ENCODE measurements at places on chromosomes 4 and X. TPM values are rescaled to one million over a fixed set of nuclear protein-coding genes. Genes with fewer than 3 reads are reported as not detected.

The RHOXF2B gene
- not detected for total RNA-seq

DNA sequence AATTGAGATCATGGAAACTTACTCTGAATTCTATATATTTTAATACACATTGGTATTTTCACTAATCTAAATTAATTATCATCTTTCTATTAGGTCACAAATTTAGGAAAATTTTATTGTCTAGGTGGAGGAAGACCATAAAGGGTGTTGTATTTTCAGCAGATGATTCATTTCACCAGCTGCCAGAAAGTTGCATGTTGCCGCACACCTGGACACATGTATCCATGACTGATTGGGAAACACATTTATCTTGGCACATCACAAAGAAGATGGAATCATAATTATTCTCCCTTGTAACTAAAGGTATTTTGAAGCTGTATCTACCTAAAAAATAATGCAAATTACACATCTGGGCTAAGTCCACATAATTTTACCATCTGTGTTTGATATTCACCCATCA lies 33.1 kb downstream of the SLC7A11 start:
- DNase-seq, result no peak

The GLRA3 gene
- not detected for total RNA-seq

The ARHGAP24 gene
- 0.21 TPM for total RNA-seq

The PHKA1 gene
- total RNA-seq, result 7.5 TPM

- no peak for DNase-seq
Measured at GRCh38 chr4:124757126-124757525, 44.6 kb upstream of the ANKRD50 start.

The CLGN gene
- 2.5 TPM for total RNA-seq

GRCh38 chr4:106142616-106143127 lies 173.3 kb downstream of the TBCK start:
- DNase-seq, result no peak

GRCh38 chr4:106835919-106836318 lies 200.2 kb downstream of the DKK2 start:
- DNase-seq, result no peak

The FMR1NB gene
- not detected for total RNA-seq

The KLHL4 gene
- 6.2 TPM for total RNA-seq

DNA sequence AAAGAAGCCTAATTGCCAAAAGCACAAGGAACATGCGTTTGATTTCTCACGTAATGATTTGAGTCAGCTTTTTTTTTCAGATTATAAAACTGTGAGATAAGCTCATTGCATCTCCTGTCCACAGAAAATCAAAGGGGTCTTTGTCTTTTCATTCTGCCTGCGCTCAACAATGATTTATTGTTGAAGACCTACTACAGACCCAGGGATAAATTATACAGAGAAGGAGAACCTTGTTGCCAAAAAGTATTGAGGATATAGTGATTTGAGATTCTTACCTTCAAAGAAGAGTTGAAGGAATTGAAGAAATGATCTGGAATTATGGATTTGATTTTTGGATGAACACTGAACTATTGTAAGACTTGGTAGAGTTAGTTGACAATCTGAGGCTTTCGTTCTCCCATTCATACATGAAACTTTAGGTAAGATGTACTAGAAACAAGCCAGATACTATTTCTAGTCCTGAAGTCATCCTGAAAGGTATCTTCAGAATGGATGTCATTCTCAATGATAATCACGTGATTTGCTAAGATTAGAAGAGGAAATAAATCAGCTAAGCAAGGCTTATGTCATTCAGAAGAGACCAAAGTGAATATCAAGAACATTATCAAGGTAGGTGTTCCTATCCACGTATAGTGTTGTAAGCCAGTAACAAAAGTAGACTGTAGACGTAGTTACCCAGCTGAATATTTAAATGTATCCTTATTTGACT lies 71.1 kb upstream of the SCOC start:
- no peak for DNase-seq

GRCh38 chr4:23225564-23225963 lies 532.8 kb downstream of the GBA3 start:
- no peak for DNase-seq

The PCYT1B gene
- 16.5 TPM for total RNA-seq

The SPANXA1 gene
- 0.45 TPM for total RNA-seq

DNA sequence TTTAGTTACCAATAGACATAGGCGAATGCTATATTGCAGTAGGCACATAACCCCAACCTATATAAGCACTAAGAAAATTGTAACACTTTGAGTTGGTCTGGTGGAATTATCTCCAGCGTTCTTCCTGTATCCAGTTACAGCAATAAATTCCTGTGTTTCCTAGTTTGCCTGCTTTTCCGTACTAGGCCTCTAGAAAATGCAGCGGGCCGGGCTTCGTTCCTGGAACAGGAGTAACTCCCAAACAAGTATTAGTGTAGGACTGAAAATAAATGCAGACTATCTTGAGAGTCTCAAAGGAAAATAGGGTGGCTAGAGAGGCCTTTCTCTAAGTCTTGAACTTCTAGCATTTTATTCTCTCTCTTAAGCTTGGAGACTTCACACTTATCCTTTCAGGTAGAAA lies 159.8 kb downstream of the OR13H1 start:
- no peak for DNase-seq

The CLNK gene
- total RNA-seq, result not detected

- DNase-seq, result peak; percentile 63
Measured at GRCh38 chr4:1285790-1286553, 3.7 kb upstream of the MAEA start.

GRCh38 chr4:18134111-18134510 lies 112.6 kb upstream of the LCORL start:
- no peak for DNase-seq

GRCh38 chr4:153785910-153786721 lies 2.8 kb downstream of the SFRP2 start:
- DNase-seq, result peak; percentile 70

DNA sequence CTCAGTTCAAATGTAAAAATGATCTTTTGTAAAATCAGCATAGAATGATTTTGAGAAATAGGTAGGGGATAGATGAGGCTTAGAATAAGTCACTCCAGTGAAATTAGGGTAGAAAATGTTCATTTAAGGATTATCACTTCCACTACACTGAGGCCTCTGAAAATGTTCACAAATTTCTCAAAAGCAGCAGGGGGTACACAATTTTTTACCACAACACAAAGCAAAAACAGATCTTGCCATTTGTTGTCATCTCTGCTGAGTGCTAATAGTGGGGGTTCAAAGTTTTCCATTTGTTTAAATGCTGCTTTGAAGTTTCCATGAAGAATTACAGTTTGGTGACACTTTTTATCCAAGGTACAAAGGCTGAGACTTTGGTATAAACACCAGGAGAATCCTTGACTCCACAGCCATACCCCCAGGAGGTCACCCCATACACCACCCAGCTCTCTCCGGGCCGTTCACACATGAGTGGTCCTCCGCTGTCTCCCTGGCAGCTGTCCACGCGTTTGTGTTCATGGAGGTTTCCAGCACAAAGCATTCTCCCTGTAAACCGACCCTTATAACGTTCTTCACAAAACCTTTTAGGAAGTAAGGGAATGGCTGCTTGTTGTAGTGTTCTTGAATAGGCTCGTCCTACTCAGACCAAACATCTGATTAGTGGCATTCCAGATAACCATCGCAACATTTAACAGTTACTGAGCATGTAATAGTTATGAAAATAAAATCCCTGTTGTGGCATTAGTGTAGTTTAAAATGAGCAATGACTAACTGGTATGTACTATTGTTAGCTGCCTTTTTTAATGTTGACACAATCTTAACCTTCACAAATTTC lies 71.0 kb downstream of the PRSS12 start:
- no peak for DNase-seq

DNA sequence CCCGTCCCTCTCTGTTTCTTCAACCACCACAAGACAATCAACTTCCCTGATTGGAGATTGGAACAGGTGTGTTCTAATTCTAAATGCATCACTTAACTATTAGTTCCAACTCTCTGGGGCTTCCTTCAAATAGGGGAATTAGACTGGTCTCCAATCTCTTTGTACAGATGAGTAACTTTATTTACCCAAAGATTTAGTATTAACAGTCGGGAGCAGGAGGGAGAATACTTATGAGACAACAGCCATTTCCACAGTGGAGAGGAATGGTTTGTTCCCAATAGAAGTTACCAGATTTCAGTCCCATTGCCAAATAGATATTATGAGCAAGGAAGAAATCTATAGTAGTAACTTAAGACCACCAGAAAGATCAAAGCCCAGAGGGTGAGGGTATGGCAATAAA lies 46.2 kb downstream of the CASK start:
- no peak for DNase-seq

The NAA15 gene
- total RNA-seq, result 101 TPM

- DNase-seq, result no peak
Measured at GRCh38 chr4:163748449-163748848, 254.0 kb downstream of the TMA16 start.

The EXOC1 gene
- 30.3 TPM for total RNA-seq

GRCh38 chr4:118351851-118352827 lies 664 bp downstream of the PRSS12 start:
- DNase-seq, result peak; percentile 65

The SOX3 gene
- 23.3 TPM for total RNA-seq

The COQ2 gene
- total RNA-seq, result 21.1 TPM

DNA sequence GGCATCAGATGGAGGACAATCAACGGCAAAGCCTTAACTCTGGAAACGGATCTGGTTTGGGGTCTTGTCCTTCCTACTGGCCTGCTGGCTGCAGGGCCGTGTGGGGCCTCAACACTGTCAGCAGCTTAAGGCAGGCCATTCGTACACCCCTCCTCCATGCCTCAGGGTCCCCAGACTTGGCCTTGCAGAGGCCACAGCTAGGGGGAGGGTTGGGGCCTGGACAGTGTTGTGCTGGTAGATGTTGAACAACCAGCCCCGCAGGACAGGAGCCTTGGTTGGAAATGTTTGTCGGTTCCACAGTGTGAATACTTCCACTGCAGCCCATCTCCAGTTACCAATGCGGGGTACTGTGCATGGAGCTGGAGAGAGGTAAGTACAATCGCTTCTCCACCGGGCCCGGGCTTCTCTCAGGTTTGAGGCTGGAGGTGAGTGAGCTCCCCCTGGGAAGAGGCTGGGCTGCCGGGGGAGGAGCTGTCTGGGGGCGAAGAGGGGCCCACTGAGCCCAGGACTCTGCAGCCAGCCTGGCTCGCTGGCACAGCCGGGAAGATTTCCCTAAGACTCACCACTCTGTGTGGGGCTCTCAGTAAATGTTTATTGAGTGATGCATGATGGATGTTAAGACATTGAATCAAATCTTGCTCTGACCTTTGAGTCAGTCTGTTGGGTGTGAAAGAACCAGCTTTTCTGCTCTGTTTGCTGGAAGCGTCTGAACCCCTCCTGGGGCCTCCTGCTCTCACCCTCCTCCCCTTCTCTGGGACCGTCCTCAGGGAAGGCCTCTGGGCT lies 19.7 kb upstream of the GPR78 start:
- no peak for DNase-seq

GRCh38 chr4:149279776-149280175 lies 535.9 kb downstream of the IQCM start:
- DNase-seq, result no peak

The FGF2 gene
- total RNA-seq, result 96.0 TPM

The LONRF3 gene
- total RNA-seq, result 0.10 TPM

The OPN1MW3 gene
- total RNA-seq, result not detected

GRCh38 chr4:168677063-168677462 lies 180.2 kb downstream of the PALLD start:
- DNase-seq, result no peak

GRCh38 chrX:108732630-108733321 lies 3.6 kb downstream of the IRS4 start:
- peak; percentile 52 for DNase-seq

- peak; percentile 5 for DNase-seq
Measured at GRCh38 chrX:151711787-151712186, 4.0 kb upstream of the FATE1 start.

Data from GM23338 (cell line).